ENCODE measurements at places on chromosomes 3 and 15.

DNA sequence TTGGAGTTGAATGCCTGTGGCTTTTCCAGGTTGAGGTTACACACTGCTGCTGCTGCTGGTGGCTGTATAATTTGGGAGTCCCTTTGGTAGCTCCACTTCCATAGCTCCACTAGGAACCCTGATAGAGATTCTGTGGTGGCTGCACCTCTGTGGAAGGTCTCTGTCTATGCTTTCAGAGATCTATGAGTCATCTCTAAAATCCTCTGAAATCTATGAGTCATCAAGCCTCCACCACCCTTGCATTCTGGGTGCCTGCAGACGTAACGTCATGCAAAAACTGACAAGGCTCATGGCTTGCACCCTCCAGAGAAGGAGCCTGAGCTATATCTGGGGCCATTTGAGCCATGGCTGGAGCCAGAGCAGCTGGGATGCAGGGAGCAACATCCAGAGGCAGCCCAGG is 1037.0 kb upstream of the CFAP20DC start:
- no peak for DNase-seq

DNA sequence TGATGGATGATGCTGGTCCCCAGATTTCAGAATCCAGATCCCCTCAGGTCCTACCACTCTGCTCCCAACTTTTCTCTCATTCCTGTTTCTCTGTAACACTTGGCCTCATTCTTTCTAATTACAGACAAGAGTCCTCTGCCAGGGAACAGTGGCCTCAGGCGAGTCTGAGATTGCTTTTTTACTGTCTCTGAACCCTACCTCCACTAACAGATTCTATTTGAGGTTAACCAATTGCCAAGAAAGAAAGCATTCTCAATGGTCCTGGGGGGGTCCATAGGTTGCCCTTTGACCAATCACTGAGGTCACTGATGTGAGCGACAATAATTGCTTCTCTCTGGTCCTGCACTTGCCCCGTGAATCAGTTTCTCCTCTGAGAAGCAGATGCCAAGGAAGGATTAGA is 145.2 kb upstream of the TMEM108 start:
- no peak for DNase-seq

GRCh38 chr3:51044982-51045381 is 340.1 kb upstream of the MANF start:
- DNase-seq = no peak

- DNase-seq = no peak
These were observed 15.8 kb upstream of the ZNF770 start for GRCh38 chr15:35003928-35004327.

- DNase-seq = no peak
These were observed 1035.4 kb upstream of the SEMA6D start for GRCh38 chr15:46681901-46682300.
